AG20443 (cell line): ENCODE measurements at places on chromosomes 13 and 19.

GRCh38 chr19:51567583-51567982 is 3.5 kb upstream of the ZNF175 start:
- no peak for DNase-seq

GRCh38 chr13:26558987-26559386 is 1.5 kb downstream of the WASF3 start:
- DNase-seq = no peak

DNA sequence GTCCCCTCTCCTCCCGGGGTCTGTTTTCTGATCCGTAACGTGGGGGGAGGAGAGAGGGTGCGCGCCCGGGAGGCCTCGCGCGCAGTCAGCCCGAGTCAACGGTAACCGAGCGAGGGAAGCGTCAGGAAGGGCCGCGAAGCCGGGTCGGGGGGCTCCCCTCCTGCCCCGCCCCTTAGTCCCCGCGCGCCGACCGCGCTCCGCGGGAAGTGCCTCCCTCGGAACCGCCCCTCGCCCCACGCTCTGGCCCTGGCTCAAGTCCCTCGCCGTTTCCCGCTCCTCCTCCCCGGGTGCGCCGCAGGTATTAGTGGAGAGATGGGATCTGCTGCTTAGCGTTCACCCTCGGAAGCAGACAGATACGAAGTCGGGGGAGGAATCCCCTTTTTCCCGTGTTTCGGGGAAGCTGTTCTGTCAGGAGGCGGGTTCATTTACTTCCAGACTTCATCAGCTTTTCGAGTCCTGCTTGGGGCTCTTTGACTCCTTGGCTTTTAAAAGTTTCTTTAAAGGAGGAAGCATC is 770 bp downstream of the HNRNPM start:
- peak; percentile 58 for DNase-seq

GRCh38 chr19:33402421-33403220 is 29.1 kb downstream of the CEBPG start:
- no peak for DNase-seq

DNA sequence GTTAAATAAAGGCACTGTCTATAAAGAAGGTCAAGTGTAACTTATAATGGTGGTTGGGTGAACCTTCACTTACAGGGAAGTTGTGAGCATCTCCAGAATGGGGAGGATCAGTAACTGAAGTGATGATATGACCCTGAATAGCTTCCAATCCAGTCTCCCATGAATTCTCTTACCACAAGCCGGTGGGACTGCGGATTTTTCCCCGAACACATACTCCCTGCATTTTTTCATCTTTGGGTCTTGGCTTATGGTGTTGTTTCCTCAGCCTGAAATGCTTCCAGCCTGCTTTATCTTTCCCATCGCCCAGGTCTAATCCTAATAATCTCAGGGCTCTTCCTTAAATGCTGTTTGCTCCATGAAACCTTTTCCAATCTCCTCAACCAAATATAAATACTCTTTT is 2.0 kb upstream of the CSNK1A1L start:
- no peak for DNase-seq

DNA sequence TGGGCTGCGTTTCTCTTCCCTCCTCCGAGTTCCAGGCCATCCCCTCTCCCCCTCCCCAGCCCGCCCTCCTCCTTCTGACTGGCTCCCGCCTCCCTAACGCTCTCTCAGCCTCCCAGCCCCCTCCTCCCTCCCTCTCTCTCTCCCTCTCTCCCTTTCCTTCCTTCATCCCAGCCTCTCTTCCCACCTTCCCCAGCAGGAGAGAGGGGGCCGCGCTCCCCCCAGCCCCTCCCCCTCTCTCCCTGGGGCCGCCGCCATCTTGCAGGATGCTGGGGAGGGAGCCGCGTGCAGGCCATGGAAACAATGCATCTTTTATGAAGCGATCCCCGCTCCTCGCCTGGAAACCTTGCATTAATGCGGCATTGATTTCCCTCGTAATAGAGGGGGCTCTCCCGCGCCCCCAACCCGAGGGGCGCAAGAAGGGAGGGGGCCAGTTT is 42.6 kb upstream of the ADGRL1 start:
- peak; percentile 24 for DNase-seq

DNA sequence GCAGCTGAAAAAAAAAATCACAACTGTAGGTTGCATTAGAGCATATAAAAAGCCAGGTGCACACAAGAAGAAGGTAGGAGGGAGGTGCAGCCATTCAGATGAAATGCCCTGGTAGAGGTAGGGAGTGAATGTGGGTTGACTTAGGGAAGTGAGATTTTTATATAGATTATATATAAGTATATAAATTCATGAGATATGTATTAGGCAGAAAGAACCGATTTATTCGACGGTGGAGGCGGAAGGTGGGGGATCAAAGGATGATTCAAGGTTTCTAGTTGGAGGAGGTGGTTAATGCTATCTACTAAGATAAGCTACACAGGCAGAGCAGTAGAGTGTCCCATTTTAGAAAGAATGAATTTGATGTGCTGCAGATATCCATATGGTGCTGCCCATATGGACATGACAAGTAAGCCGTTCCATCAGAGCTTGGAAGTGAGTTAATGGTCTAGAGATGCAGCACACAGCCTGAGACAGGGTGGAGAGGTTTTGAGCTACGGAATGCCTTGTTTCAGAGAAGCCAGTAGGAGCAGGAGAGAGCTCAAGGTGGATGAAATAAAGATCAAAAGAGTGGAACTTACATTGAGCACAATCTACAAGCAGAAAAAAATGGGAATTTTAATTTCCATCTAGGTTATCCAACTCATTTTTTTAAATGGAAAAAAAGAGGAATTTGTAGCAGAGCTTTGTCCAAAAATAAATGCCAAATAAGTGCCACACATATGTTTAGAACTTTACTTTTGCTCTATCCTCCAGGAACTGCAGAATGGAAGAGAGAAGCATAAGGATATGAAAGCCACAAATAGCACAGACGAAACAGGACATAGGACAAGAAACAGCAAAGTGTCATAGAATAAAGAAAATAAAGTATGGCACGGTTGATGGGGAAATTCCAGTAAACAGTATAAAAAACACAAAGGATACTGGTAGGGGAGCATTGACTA is 177.3 kb downstream of the PCDH9 start:
- DNase-seq = no peak

DNA sequence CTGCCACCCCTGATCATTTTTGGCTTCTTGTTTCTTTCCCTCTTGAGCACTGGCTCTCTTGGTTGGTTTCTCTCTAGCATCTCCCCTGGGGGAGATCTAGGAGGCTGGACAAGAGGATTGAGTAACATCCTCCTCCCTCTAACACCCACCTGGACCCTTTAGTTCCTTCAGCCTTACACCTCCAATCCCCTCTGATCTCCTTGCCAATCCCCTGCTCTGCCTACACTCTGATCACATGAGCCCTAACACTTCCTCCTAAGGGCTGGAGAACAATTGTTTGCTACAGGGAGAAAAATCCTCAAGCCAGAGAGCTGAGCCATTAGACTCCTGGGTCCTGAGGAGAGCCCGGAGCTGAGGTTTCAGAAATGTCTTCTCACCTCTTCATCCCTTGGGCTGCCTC is 65.9 kb upstream of the ADGRL1 start:
- DNase-seq = no peak

DNA sequence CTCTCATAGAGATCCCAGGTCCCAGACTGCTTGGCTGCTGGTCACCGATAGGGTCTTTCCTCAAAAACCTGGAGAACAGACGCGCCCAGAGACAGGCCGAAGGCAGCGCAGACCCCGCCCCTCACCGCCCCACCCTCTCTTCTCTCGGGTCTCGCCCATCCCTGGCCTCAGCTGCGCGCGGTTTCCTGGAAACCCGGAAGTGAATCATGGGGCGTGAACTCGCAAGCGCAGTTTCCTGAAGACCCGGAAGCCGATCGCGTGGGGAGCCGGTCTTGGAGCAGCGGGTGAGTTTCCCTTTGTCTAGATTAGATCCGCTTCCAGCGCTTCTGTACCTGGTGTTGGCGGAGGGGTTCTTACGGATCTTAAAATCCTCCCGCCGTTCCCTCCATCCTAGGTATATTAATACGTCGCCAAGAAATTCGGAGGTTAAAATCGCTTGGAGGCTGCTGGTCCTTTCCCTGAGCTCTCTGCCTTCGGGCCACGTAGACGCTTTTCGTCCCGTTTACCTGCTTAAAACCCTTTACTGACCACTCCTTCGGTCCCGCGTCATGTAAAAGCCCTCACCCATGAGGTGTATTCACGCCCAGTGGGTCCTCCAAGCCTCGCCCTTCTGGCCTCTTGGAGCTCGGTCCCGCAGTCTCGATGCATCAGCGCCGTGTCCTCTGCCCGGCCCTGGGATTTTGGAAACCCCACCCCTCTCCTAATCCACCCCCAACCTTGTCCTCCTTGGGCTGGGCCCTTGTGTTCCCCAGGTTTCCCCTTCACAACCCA is at the start of gene ZNF578:
Gene ZNF578 (plus strand): TSS at position 230 of the 771 bp plus-strand sequence. CDS start 48,293 bp downstream, outside the sequence.
- peak; percentile 95 for DNase-seq

DNA sequence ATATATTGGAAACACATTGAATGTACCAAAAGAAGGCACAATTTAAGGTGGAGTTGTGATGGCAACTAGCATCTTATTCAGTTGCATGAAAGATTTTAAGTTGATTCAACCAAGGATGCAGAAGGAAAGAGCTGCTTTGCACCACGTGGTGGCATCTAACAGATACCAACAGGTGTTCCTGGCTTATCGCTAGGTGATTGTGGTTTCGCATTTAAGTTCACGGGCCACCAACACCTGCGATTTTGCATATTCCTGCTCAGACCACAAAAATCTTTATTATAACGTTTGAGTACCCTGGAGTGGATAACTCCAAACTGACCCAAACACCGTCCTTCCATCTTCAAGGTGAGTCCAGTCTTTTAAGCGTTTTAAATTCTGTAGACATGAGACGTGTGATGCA is 45.3 kb downstream of the RGCC start:
- no peak for DNase-seq

DNA sequence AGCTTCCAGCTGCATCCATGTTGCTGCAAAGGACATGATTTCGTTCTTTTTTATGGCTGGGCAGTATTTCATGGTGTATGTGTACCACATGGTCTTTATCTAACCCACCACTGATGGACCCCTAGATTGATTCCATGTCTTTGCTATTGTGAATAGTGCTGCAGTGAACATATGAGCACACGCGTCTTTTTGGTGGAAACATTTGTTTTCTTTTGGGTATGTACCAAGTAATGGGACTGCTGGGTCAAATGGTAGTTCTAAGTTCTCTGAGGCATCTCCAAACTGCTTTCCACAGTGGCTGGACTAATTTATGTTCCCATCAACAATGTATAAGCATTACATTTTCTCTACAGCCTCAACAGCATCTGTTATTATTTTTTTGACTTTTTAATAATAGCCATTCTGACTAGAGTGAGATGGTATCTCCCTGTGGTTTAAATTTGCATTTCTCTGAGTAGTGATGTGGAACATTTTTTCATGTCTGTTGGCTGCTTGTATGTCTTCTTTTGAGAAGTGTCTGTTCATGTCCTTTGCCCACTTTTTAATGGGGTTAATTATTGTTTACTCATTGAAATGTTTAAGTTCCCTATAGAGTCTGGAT is 6.8 kb upstream of the UBE2L5 start:
- no peak for DNase-seq

DNA sequence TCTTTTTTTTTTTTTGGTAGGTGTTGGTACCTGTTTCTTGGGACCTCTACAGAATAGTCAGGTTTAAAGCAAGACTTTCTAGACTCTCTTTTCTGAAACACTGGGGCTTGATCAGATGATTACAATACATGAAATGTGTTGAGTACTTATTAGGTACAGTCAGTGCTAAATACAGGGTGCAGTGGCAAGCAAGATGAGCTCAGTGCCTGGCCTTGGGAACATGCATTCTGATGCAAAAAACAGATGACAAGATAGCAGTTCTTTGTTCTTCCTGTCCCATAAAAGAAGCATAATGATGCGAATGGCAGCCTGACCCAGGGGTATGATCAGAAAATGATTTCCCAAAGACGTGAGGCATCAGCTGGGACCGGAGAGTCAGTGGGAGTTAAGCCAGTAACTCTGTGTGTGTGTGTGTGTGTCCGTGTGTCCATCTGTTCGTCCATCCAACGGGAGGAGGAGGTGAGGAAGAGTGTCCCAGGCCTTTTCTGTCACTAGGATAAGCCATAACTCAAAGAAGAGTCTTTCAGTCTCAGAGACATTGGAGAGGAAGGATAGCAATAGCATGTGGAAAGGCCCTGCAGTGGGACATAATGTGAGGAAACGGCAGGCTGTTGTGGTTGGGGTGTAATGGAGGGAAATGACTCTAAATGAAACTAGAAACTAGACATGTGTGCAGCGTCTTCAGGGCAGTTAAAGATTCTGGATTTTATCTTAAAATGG is 32.2 kb downstream of the SLAIN1 start:
- DNase-seq = no peak

- no peak for DNase-seq
These were observed 67.3 kb downstream of the EFNB2 start for GRCh38 chr13:106468207-106468606.

GRCh38 chr13:37148501-37148900 is 43.0 kb upstream of the CSNK1A1L start:
- no peak for DNase-seq

DNA sequence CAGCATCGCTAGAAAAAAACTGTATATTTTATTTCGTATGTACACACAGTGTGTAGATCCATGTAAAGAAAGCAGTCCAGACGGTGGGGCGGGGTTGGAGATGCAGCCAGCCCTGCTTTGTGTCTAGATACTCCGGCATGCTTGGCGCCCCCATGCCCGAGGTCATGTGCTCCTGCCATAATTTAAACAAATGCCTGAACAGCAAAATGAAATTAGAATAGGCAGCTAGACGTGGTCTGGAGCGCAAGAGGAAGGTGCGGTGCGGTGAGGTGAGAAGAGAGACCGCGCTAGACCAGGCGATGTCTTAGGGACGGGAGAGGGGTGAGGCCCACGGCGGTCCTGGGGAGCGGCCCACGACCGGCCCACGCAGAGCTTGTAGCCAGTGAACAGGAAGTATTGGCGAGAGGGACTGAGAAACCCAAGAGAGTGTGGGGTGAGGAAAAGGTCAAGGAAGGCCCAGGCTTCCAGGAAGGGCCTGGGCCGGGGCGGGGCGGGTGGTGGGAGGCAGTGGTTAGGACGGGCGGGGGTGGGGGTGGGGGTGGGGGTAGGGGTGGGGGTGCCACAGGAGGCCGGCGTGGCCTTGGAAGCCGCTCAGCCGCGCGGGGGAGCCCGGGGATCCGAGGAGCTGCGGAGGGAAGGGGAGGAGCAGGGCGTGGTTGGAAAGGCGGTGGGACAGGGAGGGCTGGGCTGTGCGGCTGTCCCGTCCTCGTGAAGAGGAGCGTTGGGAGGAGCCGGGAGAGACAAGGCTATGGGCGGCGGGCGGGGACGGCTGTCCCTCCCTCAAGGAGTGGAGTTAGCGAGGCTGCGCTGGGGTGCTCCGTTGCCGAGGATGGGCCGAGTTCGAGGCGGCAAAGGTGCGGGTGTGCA is 254.7 kb upstream of the SGCG start:
- DNase-seq = peak; percentile 75

DNA sequence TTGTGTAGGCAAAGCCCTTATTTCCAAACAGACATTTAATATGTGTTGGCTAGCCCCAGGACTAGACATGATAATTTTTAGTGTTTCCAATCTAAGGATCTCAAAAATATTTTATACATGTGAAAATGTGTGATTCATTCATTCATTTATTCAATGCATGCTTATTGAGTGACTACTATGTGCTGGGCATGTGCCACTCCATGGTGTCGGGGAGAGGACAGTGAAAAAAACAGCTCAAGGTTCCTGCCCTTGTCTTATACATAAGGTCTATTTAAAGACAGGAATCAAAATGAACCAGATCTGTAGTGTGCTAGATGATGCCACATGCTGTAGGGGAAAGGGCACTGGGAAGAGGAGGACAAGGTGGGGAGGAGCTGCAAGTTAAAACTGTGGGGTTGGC is 36.5 kb downstream of the GJA3 start:
- DNase-seq = no peak
